ENCODE measurements at places on chromosomes 4 and X.

GRCh38 chr4:122305853-122306252 is 73.0 kb upstream of the ADAD1 start:
- DNase-seq: no peak

- DNase-seq: no peak
Observed at GRCh38 chrX:15413101-15413500, 28.9 kb upstream of the VEGFD start.

- DNase-seq: no peak
Observed at GRCh38 chrX:15151267-15152186, 118.4 kb downstream of the ASB9 start.

- DNase-seq: no peak
Observed at GRCh38 chr4:128292349-128292748, 4.7 kb upstream of the PGRMC2 start.

GRCh38 chr4:23135792-23136645 is 443.3 kb downstream of the GBA3 start:
- DNase-seq: no peak

- peak; percentile 65 for DNase-seq
Observed at GRCh38 chr4:177118596-177118995, 191.1 kb upstream of the NEIL3 start.

- DNase-seq: no peak
Observed at GRCh38 chr4:48189731-48190130, 55.7 kb upstream of the TXK start.

- DNase-seq: no peak
Observed at GRCh38 chr4:128107766-128108165, 46.7 kb downstream of the LARP1B start.

DNA sequence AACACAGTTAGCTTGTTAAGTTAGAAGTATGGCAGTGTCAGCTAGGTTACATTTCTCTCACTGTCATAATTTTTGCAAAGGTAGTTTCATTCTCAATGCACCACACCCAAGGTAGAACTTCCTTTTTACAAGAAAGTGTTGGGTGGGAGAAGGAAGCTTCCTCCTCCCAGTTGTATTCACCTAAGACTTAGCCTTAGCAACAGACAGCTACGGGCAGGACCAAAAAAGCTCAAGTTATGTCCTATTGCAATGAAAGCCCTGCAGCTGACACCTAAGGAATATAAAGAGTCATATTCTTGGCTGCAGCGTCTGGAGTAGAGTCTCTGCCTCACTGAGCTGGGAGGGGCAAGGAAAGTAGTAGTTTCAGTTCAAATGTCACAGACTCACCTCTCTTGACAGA is 25.1 kb upstream of the PRDM8 start:
- no peak for DNase-seq

DNA sequence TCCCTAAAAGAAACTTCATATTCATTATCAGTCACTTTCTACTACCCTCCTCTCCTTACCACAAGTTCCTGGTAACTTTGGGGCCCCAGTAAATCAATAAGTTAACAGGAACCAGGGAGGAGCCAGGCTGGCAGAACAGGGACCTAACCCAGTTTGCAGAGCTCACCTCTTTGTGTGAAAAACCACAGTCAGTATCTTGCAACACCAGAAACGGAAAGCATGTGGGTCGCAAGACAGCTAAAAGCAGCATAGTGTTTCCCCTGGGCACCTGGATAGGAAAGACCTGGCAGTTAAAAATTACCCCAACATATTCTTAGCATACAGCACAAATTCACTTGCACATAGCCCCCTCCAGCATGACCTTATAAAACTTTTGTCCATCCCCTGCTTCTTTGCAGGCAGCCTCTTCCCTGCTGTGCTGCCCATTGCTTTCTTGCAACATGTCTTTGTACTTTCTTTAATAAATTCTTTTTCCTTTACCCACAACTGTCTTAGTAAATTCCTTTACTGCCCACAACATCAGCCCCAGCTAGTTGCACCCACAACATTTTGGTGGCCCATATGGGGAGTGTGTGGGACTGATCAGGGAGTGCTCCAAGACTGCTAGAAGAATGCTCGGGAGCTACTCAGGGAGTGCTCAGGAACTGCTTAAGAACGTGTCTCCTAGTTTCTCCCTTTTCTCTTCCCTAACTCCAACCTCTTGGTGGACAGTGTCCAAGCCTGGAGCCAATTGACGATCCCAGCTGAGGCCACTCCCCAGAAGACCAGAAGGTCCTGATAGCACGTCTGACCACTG is 83.4 kb downstream of the MSN start:
- DNase-seq: no peak

DNA sequence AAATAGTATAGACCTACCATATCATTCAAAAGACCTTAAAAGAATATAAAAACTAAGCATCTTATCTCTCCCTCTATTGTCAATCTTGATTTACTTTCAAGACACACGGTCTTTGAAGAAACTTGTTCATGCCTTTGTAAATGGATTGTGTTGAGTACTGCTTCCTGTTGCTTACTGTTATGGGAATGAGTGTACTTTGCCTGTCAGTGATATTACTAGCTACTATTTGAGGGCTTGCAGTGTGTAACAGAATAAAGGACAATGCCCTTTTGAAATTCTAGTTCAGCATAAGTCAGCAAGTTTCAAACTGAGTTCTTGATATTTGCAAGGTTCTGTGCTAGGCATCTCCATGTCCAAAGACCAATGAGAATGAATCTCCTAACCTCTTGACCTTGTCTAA is 36.0 kb downstream of the CDKL5 start:
- no peak for DNase-seq

DNA sequence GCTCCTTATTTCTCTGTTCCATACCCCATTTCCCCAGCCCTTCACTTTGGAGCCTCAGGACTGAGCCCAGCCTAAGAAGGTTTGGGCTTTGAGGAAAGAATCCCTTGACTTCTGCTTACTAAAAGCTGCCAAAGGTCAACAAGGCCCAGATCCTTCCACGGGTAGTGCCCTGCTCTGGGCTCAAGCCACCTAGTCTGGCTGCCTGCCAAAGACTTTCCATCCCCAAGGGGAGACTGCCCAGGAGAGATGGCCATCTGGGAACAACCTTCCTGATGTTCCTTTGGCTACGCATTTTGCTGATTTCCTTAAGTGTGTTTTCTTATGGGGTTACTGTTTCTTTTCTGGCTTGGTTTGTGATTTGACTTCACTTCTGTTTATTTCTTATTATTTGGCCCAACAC is 49.8 kb upstream of the NDP start:
- DNase-seq: no peak

- DNase-seq: no peak
Observed at GRCh38 chrX:43269201-43269600, 386.9 kb upstream of the MAOA start.

- no peak for DNase-seq
Observed at GRCh38 chr4:125772680-125773079, 457.9 kb downstream of the FAT4 start.

DNA sequence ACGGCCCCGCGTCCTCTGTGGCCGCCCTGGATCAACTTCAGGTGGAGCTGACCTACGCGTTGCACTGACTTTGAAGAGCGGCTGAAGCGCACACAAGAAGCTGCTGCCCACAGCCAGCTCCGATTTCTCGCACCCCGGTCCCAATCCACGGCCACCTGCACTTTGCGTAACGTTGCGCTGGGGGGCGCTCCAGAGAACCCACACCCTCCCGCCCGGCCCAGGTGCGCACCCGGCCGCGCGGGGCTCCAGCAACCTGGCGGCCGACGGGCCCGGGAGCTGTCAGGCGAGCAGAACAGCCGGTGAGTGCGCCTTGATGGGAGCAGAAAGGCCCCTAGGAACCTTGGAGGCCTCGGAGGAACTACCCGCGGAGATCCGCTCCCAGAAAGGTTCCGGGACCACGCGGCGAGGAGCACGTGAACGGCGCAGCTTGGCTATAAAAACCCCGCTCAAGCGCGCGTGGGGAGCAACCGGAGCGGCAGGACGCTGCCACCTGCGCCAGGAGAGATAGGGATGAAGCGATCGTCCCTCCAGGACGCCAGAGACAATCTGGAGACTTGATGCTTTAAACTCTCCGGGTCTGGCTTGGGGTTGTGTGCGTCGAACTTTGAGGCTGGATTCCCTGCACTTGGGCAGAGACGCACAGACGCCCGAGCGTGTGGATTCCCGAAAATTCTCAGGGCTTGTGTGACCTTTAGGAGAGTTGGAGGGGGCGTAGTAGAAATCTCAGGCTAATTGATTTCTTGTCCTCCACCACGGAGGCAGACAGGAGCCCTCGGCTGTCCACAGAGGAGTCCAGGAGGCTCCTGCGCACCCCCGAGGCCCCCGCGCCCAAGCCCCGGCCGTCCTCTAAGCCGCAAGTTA is 591 bp upstream of the NWD2 start:
- DNase-seq: no peak

- DNase-seq: no peak
Observed at GRCh38 chr4:48792348-48793006, 12.4 kb upstream of the FRYL start.

GRCh38 chrX:120311727-120312063 is 434 bp upstream of the TMEM255A start:
- no peak for DNase-seq

DNA sequence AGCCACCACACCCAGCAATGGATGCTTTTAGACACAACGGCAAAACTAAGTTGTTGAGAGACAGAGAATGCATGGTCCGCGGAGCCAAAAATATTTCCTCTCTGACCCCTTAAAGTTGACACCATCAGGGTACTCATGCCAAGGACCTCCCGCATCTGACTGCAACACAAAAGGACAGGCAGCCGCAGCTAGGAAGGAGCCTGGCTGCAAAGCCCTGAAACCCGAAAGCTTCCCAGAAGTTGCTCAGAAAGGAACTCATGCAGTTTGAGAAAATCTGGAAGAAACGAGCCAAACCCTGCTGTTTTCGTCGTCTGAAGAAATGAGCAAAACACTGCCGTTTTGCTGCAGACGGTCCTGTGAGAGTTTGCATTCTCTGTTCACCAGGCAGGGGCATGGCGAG is 16.5 kb downstream of the DHRSX start:
- no peak for DNase-seq

DNA sequence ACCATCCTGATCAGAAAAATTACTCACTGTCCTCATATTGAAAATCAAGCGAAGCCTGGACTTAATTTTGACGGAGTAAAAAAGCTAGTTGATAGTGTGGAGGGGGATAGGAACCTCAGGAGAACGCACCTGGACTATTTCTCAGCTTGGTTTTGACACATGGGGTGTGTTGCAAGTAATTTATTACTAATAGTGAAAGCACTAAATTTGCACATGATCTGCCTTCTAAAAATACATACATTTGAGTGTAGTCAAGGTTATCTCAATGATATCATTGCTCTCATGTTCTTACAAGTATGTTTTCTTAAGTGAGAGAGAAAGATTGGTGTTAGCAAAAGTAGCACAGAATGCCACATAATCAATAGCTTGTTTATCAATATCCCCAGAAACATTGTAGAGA is 29.5 kb downstream of the LRIT3 start:
- no peak for DNase-seq

- DNase-seq: peak; percentile 3
Observed at GRCh38 chrX:114344756-114345349, 239.0 kb upstream of the HTR2C start.

- DNase-seq: no peak
Observed at GRCh38 chr4:139509727-139510410, 46.1 kb downstream of the SETD7 start.

- DNase-seq: no peak
Observed at GRCh38 chr4:47829438-47829837, 8.4 kb downstream of the CORIN start.

DNA sequence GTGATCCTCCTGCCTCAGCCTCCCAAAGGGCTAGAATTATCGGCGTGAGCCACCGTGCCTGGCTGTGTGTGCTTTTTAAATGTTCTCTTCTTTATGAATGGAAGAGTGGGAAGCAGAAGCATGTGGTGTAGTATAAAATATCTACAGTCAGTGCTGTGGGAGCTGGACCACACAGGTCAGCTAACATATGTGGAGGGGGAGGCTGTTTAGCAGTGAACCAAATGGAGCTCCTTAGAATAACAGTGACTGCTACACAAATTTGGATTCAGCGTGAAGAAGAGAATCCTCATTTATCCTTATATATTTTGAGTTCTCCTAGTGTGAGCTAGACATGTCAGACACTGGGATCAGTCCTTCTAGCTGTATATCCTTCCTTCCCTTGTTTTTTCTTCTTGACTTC is 3.2 kb downstream of the SNX25 start:
- DNase-seq: no peak

- no peak for DNase-seq
Observed at GRCh38 chrX:43349363-43349762, 306.7 kb upstream of the MAOA start.

GRCh38 chr4:126856906-126857305 is 775.9 kb upstream of the INTU start:
- no peak for DNase-seq

GRCh38 chr4:83589279-83589678 is 53.4 kb downstream of the GPAT3 start:
- DNase-seq: no peak

DNA sequence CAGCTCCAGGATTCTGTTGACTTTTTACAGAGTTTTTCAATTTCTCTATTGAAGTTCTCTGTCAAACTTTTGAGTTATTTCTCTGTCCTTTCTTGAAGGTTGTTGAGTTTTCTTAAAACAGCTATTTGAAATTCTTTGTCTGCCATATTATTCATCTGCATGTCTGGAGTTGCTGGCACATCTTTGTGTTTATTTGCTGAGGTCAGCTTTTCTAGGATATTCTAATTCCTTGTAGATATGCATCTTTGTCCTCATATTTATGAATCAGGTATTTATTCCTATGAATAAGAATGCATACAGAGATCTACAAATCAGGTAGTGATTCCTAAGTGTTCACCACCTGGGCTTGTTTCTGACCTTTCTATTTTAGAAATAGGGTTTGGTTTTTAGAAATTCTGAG is 546.4 kb downstream of the RAPGEF2 start:
- DNase-seq: no peak

DNA sequence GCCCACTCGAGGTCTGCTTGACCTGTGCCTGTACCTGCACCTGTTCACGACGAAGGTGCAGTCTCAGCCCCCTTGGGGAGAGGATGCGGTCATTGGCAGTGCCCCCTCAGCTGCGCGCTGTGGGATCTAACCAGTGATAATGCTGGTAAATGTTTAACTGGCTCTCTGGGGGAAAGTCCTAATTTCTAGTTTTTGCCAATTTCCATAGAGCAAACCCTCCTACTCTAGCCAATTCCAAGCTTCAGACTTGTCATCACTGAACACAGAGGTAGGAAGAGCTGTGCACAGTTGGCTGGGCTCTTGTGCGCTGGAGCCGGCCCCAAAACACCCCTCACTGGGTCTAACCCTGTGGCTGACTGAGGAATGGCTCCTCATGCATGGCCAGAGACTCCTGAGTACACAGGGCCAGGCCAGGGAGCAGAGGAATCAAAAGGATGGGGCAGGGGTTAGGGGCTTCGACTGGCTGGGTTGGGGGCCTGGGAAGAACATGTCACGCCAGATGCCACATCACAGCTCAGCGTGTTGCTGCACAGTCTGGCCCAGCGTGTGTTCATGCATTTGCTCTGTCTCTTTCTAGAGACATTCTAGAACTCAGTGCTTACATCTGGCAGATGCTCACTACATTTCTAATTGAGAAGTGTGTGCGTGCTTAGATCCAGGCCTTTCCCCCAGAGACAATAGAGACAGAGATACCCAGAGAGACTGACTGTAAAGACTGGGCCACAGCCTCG is 270.8 kb downstream of the BCOR start:
- DNase-seq: no peak

Data from amniotic stem cell (primary cell).